ENCODE measurements at places on chromosomes 7 and 10.

GRCh38 chr10:75074711-75075445, 36.6 kb upstream of the SAMD8 start:
- no peak for DNase-seq

GRCh38 chr10:73850863-73851461, 23.4 kb downstream of the CAMK2G start:
- no peak for DNase-seq

- no peak for DNase-seq
Observed at GRCh38 chr10:17504547-17505245, 50.3 kb upstream of the ST8SIA6 start.

DNA sequence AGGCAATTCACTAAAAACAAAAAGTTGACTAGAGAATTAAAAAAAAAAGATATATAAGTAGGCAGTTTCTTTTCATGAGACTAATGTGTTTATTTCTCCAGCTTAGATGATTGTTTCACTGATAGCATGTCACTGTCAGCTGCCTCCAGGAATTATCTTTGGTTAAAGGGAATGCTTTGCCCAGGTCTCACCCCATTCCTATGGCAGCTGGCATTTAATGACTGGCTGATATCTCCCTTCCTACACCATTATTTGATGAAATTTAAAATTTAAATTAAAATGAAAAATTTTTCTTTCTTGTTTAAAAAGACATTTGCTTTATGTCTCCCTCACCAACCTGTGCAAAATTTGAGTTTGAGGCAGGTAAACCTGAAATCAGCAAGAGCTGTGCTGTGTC, 214.5 kb upstream of the PRSS1 start:
- DNase-seq = no peak

GRCh38 chr10:15898046-15898445, 37.7 kb upstream of the MINDY3 start:
- no peak for DNase-seq
